COR-L47 (cell line): ENCODE measurements at places on chromosomes 1 and 21.
A peak's percentile ranks its signal among the peaks of the same experiment; 100 is the strongest.

DNA sequence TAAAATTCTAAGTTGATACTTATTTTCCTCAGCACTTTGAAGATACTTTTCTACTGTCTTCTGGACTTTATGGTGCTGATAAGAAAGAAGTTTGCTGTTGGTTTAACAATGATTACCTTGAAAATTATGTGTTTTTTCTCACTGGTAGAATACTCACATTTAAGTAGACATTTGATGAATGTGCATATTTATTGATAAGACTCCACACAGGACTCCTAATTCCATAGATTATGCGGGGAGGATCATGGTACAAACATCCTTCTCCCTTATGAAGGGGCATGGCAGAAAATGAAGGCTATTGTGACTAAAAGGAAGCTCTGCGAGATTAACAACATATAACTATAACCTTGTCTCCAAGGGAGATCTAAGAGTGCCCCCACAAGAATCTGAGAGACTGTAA is 28.5 kb upstream of the ALDH9A1 start:
- no peak for DNase-seq

GRCh38 chr21:29436143-29436542 is 137.4 kb downstream of the BACH1 start:
- no peak for DNase-seq

DNA sequence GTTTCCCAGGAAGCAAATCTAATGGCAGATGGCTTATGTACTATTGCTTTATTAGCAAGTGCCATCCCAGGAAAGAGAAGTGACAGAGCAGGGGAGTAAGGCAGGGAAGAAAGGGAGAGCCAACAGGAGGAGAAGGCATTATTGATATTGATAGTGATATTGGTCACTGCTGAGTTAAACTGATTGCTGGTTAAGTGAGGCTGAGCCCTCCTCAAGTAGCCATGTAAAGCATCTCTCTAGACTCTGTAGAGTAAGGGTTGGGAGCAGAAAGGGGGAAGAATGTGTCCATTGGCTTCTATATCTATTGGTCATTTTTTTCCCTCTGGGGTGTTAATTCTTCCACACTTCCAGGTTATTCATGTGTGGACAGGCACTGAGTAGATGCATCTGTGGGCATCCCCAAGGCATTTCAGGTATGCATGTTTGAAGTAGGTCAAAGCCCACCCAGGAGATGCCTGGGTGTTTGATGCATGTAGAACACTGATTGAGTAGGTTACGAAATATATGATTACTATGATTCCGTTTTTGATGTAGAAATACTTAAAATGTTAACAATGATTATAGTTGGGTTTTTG is 290.5 kb upstream of the DPYD start:
- no peak for DNase-seq

DNA sequence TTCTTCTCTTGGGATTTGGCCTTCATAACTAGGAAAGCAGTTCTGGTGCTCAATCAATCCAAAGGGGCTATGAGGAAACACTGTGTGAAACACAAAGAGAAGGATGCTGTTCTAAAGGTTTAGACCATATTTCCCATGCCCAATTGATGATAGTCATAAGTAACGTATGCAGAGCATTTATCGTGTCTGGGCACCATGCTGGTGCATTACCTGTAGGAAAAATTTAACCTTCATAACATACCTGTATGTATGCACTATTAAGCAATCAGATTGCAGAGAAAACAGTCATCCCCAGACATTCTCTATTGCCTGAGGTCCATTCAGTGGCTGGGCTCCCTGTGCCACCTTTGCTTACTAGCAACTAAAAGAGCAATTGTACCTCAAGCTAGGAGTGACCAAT is 381.4 kb downstream of the PLPP3 start:
- no peak for DNase-seq

- DNase-seq, result no peak
Measured at GRCh38 chr1:44072204-44072603, 40.9 kb upstream of the SLC6A9 start.

- DNase-seq, result no peak
Measured at GRCh38 chr1:109255678-109256077, 6.3 kb downstream of the CELSR2 start.

- no peak for DNase-seq
Measured at GRCh38 chr1:112056354-112056753, 66.9 kb upstream of the KCND3 start.

DNA sequence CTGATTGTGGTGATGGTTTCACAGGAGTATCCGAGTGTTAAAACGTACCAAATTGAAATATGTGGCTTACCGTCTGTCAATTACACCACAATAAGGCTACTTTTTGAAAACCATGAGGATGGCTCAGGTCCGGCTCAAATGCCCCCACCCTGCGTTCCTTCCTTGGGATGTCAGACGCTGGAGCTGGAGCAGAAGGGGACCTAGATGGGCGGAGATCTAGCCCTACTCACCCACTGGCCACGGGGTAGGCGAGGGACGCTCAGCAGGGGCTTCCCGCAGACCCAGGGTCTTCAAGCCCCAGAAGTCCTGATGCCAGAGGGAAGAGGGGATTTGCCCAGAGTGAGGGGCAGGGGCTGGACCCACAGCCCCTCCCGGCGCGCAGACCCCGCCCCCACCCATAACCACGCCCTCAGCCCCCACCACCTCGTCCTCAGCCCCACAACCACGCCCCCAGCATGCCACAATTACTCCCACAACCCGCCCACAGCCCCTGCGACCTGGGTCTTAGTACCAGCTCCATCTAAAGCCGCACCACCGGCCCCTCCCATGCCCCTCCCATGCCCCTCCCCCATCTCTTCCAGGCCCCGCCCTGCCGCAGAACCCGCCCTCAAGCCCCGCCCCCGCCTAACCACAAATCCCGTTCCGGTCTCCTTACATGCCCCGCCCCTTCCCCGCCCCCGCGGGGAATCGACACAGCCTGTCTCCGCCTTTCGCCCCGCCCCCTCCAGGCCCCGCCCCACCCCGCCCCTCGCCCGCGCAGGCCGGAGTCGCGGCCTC is at the start of gene LRRC3:
Gene LRRC3, plus strand, starts transcription at position 764 of the 777 bp plus-strand sequence. CDS start 1,135 bp downstream, outside the sequence.
- DNase-seq, result peak; percentile 83

DNA sequence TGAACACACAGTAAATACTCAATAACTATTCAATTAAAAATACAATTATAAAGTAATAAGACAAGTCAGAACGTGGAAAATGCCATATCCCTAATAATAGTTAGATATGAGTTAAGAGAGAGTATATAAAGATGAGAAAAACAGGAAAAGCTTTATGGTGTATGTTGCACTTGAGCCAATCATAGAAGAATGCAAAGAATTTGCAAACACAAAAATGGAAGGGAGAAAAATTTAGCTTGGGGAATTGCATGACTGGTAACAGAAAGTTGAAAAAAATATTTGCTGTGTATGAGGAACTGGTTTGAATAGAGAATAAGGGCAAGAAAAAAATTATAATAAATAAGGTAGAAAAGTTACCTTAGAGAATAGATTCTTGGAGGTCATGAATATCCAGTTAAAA is 739.6 kb upstream of the CXADR start:
- no peak for DNase-seq

- no peak for DNase-seq
Measured at GRCh38 chr1:247371801-247372259, 40.2 kb upstream of the ZNF496 start.

DNA sequence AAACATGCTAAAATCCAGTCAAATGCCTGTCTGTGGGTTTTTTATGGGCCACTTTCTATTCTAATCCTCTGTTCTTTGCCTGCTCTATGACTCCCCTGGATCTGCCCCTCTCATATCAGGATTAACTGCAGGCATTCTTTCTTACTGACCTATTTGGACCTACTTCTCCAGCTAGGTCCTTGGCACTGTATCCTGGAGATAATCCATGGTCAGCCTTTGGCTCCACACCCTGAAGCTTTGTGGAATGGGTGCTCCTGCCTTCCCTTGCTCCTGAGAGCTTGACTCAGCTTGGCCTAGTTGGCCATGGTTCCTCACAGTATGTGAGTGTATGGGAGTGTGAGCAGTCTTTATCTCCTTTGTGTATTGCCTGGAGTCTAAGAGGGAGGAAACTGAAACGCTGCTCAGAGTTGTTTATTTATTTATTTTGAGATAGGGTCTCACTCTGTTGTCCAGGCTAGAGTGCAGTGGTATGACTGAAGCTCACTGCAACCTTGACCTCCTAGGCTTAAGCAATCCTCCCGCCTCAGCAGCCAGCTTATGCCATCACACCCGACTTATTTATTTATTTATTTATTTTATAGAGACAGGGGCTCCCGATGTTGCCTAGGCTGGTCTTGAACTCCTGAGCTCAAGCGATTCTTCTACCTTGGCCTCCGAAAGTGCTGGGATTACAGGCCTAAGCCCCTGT is 28.7 kb upstream of the CDC14A start:
- no peak for DNase-seq

- DNase-seq, result no peak
Measured at GRCh38 chr1:86068841-86069756, 87.5 kb downstream of the COL24A1 start.

GRCh38 chr1:225481738-225482137 is 53.9 kb upstream of the LBR start:
- DNase-seq, result peak; percentile 72

DNA sequence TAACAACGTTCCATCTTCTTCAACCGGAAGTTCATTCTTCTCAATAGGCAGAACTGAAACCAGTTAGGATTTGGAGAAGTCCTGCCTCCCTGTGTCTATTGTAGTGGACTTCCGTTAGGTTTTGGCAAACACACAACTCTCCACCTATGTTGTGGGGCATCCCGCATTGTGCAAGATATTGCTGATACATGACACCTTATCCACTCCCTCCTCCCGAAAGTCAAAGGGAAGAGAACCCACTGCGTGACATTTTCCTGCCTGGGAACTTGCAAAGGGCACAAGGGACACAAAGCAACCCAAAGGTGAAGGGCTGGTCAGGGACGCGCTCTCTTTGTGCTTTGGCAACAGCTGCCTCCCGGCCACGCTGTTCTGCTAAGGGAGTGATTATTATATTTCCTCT is 164.8 kb downstream of the TPR start:
- no peak for DNase-seq

GRCh38 chr1:199550199-199551065 is 477.1 kb upstream of the NR5A2 start:
- peak; percentile 5 for DNase-seq

DNA sequence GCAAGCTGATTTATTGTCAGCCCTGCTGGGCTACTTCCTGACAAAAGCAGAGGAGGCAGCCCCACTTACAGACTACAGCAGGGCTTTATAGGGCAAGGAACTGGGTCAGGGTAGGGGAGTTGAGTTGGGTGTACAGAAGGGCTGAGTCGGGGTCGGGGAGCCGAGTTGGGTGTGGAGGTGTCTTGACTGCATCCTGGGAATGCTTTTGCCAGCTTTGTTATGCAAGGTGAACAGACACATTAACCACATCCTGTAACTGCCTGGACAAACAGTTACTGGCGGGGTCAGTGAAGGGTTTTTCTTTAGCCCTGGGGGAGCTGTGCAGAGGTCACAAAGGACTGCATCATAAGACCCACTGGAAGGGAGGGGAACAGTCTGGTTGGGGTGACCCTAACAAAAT is 39.1 kb upstream of the GBP5 start:
- no peak for DNase-seq

DNA sequence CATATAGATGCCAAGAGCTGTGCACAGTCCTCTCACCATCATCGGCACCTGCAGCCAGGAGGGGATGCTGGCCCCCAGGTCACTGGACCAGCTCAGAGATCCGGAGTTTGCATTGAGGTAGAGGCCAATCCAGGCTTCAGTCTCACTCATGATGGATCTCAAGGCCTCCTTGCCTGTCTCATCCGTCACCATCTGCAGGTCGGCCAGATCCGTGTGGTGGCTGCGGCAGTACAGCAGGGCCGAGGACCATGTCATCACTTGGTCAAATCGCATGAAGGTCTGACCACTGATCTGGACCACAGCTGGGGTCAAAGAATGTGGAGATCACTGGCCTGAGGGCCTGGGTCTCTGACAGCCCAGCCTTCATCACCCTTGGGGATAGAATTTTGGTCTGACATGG is 6.6 kb downstream of the CLEC20A start:
- no peak for DNase-seq

GRCh38 chr1:192550922-192551534 is 24.5 kb upstream of the RGS1 start:
- DNase-seq, result no peak

DNA sequence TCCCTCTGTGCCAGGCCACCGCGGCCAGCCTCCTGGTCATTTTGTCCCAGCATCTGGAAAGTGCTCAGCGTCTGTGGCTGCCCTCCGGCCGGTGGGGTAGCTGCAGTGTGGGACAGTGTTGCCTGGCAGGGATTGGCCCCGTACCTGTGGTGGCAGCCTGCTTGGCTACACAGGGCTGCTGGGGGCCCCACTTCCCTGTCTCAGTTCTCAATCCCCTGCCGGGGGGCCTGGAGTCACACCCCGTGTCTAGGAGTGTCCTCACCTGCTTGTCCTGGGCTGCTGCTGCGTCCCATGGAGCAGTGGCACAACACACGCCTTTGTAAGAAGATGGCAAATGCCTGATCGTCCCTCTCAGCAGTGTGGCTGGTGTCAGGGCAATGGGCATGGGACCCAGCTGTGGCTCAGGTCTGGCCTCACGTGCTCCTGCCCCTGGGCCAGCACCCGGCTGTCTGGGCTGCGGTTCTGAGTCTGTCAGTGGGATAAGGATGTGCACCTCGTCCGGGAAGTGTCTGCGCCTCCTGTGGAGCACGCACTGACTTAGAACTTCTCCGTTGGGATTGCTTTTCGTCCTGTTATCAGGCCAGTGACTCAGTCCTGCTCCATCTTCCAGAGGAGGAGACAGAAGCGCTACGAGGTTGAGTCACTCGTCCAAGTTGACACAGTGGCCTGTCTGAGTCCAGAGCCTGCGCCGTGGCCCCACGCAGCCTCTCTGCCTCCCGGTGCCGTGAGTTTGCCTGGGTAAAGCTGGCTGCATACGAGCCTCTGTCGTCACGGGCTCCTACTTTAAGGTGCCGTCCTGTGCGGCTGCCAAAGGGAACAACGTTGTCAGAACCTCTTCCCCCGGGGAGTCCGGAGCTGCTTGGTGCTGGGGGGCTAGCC is 41.0 kb downstream of the CRYAA start:
- DNase-seq, result no peak

DNA sequence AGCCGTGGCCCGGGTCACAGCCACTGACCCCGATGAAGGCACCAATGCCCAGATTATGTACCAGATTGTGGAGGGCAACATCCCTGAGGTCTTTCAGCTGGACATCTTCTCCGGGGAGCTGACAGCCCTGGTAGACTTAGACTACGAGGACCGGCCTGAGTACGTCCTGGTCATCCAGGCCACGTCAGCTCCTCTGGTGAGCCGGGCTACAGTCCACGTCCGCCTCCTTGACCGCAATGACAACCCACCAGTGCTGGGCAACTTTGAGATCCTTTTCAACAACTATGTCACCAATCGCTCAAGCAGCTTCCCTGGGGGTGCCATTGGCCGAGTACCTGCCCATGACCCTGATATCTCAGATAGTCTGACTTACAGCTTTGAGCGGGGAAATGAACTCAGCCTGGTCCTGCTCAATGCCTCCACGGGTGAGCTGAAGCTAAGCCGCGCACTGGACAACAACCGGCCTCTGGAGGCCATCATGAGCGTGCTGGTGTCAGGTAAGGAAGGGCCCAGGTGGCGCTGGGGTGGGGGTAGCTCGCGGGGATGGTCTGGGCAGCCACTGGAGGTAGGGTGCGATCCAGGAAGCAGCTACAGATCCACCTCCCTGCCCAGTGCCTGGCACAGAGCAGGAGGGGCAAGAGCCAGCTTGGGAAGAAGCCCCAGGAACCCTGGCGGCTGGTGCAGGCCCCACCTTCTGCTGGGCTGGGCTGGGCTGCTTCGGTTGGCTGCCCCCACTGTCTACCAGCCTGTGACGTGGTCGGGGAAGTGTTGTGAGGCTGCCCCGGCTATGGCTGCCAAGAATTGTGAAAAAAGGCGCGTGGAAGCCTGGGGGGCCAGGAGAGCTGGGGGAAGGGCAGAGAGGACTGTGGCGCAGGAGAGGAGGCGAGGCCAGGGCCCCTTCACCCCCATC is 3.8 kb downstream of the CELSR2 start:
- DNase-seq, result peak; percentile 72

GRCh38 chr21:16863908-16864307 is 648.9 kb upstream of the CXADR start:
- DNase-seq, result peak; percentile 33
